ENCODE measurements at places on chromosomes 7 and 10.

DNA sequence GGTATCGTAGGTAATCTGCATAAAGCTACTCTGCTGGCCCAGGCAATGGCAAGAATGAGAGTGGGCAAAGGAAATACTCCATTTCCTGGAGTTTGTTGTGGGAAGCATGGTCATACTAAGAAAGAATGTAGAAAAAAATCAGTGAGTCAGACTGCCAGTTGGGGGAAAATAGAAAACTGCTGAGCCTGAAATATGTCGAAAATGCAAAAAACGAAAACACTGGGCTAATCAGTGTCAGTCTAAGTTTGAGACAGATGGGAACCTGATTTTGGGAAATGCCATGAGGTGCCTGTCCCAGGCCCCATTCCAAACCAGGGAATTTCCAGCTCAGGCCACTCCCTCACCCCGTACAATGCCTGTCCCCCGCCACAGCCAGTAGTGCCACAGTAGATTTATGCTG, 150.0 kb downstream of the ZNF33B start:
- DNase-seq = no peak

- no peak for DNase-seq
Observed at GRCh38 chr7:90817151-90817550, 221.0 kb downstream of the CDK14 start.

- DNase-seq = peak; percentile 58
Observed at GRCh38 chr7:21355406-21355874, 72.4 kb upstream of the SP4 start.

GRCh38 chr7:2195400-2196246, 37.1 kb downstream of the MAD1L1 start:
- no peak for DNase-seq

- DNase-seq = no peak
Observed at GRCh38 chr7:99090771-99091542, 53.0 kb downstream of the SMURF1 start.

DNA sequence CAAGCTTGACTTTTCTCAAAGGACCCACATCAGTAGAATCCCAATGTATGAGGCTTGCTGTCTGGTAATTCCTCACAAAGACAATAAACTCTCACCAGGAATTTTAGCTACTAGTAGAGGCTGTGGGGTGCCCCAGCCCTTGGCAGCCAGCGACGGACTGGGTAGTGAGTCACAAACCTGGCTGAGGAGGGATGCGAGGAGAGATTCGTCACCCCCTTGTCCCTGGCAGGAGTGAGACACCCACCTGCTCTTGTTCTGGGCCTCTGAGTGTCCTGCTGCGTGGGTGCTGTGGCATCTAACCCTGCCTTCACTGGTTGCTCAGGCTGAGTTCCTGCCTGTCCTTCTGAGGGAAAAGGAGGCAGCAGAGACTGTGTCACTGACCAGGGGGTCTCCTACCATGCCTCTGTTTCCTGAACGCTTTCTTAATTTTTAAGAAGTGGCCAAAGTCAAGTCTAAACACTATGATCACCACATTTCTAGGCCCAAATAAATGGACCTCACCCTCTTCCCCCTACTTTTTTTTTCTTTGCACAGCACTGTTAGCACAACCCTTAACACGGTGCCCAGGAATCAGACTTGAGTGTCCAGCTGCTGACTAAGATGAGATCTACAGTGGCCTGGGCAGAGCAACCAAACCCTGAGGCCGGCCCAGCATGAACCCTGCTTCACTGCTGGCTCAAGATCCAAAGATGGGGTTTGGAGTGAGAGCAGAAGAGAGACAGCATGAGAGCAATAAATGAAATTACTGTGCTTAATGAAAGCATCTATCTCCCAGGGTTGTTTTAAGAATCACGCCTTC, 146.4 kb downstream of the ANLN start:
- DNase-seq = no peak

- DNase-seq = no peak
Observed at GRCh38 chr10:113555751-113556150, 2.9 kb downstream of the HABP2 start.

GRCh38 chr10:69912589-69912988, 110.9 kb downstream of the COL13A1 start:
- DNase-seq = no peak

- DNase-seq = no peak
Observed at GRCh38 chr10:79932841-79933379, 16.0 kb downstream of the SFTPD start.

- DNase-seq = no peak
Observed at GRCh38 chr7:23058408-23059096, 44.6 kb upstream of the HYCC1 start.

DNA sequence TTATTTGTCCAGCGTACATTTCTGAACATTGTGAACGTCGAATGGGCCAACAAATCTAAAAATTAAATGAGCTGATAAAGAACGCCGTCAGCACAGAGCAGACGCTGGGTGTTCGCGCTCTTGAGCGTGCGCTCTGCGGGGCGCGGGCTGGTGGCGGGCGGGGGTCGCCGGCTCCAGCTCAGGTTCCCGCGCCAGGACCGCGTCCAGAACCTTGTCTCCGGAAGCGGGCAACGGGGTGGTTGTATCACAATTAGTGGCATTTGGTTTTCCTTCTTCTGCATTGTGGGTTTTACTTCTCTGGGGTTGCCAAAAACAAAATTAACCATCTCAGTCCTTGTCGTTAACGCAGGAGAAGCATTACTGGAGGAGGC, 2.4 kb downstream of the CYP2E1 start:
- no peak for DNase-seq

DNA sequence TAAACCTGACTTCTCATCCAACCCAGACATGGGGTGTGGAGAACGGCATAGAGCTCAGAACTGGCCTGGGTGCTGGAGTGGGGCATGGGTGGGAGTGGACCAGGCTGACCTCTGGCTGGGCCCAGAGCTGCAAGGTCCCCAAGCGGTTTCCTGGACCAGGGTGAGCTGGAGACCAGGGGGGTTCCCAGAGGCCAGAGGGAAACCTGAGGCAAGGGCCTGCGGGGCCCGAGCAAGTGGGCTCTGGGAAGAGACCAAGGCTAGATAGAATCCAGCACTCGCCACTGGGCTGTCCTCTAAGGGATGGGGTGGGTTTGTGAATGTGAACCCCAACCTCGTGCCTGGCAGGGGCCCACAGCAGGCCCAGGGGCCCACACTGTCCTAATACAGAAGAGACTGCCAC, 39.4 kb upstream of the RET start:
- no peak for DNase-seq

- no peak for DNase-seq
Observed at GRCh38 chr7:26101361-26102151, 50.4 kb upstream of the NFE2L3 start.

- no peak for DNase-seq
Observed at GRCh38 chr7:117296066-117296465, 26.8 kb downstream of the WNT2 start.

GRCh38 chr10:61905837-61906561, 4.5 kb downstream of the ARID5B start:
- no peak for DNase-seq

- DNase-seq = no peak
Observed at GRCh38 chr7:41837916-41838315, 135.0 kb upstream of the INHBA start.

DNA sequence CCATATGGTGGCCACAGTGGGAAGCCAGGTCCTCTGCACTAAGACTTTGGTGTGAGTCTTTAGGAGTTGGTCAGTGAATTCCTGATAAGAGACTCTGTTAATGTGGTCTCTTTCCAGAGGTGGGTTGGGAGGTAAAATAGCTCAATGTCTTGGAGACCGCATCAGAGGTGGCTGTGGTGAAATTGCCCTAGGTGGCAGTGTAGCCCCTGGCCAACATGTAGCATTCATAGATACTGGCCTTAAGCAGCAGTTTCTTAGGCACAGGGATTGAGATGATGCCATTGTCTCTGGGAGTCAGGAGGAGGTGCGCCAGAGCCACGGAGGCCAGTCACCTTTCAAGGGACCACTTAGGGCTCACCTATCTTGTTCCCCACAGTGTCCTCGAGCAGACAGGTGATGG, 202.8 kb downstream of the CREB5 start:
- DNase-seq = no peak

- DNase-seq = no peak
Observed at GRCh38 chr7:92969061-92969460, 132.7 kb upstream of the CDK6 start.

DNA sequence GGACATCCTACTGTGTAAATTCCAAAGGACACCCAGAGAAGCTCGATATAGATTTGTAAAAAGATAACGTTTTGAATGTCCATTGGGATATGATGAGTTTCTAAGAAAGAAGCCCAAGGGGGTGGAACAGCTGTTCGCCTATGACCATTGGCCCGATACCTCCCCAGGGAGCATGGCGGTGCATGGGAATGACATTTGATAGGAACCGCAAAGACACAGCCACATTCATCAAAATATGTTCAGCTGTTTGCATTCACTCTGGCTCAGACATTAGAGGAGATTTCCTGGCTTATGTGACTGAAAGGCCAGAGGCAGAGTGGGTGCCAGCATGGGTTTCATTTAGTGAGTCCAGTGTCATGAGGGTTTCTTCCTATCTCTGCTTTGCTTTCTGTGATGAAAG, 56.0 kb upstream of the BAIAP2L1 start:
- no peak for DNase-seq

- no peak for DNase-seq
Observed at GRCh38 chr10:124245806-124246440, 152.5 kb upstream of the CHST15 start.

DNA sequence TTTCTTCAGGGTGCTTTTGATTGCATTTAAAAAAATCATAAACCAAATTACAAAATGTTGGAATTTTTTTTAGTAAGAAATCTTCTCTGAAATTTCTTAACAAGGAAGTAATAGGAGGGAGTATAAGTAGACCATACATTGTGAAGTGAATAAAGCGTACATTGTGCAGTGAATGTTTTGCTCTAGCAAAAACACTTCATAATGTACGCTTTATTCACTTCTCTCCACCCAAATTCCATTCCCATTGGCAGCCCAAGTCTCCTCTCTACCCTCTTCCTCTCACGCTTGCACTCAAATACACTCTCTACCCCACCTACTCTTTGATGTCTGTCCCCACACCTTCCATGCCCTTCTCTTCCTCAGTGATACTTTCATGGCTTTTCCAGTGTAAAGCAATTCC, 241.0 kb downstream of the PPP1R3A start:
- no peak for DNase-seq

DNA sequence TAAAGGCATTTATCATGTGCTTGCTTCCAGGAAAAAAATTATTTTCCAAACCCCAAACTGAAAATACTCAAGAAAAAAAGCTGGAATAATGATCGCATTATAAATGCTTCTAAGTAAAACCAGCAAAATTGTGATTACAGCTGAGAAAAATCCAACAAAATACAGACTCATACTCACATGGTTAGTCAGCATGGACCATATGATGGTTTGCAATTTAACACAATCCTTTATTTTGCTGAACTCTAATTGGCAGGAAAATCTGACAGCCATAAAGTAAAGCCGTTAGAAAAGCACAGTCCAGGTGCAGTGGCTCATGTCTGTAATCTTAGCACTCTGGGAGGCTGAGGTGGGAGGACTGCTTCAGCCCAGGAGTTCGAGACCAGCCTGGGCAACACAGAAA, 59.6 kb downstream of the BRI3 start:
- no peak for DNase-seq

DNA sequence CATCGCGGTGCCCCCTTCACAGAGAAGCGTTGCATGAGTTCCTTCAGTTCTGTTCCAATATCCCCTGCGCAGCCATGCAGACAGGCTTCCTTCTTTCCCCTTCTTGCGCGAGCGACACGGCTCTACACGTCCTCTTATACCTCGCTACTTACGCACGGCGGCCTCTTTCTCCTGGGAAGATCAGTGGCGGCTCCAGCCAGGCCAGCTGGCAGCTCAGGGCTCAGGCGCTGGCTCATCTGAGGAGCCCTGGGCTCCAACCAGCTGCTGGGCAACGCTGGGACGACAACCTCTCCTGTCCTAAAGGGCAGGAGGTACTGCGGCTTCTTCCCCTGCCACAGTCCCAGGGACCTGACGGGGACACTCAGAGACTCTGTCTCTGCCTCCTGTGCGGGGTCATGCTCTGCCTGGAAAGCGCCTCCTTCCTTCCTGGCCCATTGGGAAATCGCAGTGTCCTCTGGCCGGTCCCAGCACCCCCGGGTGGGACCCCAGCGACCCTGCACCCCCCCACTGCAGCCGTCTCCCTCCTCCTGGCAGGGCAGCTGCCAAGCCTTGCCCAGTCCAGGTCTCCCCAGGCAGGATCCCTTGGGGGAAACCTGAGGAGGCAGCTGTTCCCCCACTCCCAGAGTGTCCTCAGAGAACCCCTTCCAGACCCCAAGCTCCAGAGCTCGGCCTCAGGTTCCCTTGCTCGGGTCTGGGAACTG, 5.0 kb upstream of the FAM20C start:
- DNase-seq = no peak

- no peak for DNase-seq
Observed at GRCh38 chr10:23512355-23513058, 73.6 kb downstream of the OTUD1 start.

DNA sequence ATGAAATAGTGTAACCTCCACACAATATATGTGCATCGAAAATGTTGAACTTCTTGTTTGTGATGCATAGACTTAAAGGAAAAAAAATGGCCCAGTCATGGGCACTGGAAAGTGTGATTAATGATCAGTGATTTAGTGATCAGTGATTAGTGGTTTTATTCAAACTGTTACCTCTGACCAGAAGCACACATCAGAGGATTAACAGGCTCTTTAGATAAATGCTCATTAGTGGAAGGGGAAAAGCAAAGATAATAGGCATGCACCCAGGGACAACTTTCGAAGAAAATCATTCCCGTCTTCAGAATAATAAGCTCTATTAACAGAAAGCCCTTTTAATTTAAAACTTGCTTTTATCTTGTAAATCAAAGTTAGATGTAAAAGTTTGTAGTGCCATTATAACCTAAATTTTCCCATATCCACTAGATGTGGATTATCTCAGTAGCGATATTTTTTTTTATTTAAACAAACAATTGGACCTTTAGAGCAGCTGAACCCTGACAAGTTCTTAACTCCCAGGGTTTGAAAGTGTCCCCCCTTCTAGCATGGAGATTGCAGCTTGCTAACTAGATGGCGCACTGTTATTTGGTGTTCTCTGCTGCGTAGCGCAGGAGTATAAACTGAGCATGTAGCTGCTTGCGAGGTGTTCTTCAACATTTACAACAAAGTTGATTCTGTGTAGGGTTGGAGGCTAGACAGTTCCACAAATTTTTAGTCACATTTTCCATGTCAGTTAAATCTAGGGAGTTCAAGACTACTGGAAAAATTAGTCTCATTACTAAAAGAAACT, at the start of gene CREB5:
CREB5 (plus strand) TSS at position 643 of the 787 bp plus-strand sequence. CDS start 397 bp downstream, outside the sequence.
- no peak for DNase-seq

DNA sequence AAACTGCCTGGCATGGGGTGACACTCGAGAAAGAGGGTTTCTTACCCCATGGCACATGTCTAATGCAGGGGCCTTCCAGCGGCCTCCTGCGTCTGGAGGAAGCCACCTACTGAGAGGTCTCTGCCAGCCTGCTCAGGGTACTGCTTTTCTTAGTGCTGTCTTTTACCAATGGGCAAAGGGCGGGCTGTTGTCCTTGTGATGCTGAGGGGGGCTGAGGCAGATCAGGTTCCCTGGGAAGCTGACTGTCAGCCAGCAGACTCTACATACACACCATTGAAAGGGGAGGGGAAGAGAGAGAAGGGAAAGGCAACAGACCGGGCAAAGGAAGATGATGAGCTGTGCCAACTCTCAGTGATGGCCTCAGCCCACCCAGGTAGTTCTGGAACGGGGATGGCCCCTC, 48.7 kb downstream of the COL13A1 start:
- DNase-seq = no peak

GRCh38 chr7:105738133-105738532, 138.3 kb downstream of the ATXN7L1 start:
- DNase-seq = no peak

Measured in CMK (cell line).